ENCODE measurements at places on chromosomes 12 and 14.
A peak's percentile ranks its signal among the peaks of the same experiment; 100 is the strongest.

- DNase-seq: no peak
Observed at GRCh38 chr14:92492258-92492657, 21.3 kb upstream of the RIN3 start.

GRCh38 chr14:54170301-54170700 is 213.7 kb upstream of the BMP4 start:
- DNase-seq: no peak

- DNase-seq: no peak
Observed at GRCh38 chr14:81953419-81953818, 419.8 kb upstream of the SEL1L start.

GRCh38 chr12:22687361-22688076 is 62.5 kb downstream of the ETNK1 start:
- DNase-seq: no peak

- no peak for DNase-seq
Observed at GRCh38 chr14:24789378-24789884, 155.4 kb upstream of the GZMB start.

- no peak for DNase-seq
Observed at GRCh38 chr14:57470909-57471308, 22.7 kb downstream of the CCDC198 start.

DNA sequence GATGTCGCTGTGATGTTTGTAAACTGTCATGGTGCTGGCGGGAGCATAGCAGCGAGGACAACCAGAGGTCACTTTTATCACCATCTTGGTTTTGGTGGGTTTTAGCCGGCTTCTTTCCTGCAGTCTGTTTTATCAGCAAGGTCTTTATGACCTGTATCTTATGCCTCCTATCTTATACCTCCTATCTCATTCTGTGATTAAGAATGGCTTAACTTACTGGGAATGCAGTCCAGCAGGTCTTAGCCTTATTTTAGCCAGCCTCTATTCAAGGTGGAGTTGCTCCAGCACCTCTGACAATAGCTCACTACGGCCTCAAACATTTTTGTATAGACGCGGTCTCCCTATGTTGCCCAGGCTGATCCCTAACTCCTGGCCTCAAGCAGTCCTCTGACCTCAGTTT is 53.7 kb downstream of the B4GALNT3 start:
- no peak for DNase-seq

GRCh38 chr12:53616950-53617349 is 9.2 kb downstream of the ATF7 start:
- no peak for DNase-seq

- DNase-seq: no peak
Observed at GRCh38 chr12:125406131-125406530, 340.9 kb downstream of the AACS start.

DNA sequence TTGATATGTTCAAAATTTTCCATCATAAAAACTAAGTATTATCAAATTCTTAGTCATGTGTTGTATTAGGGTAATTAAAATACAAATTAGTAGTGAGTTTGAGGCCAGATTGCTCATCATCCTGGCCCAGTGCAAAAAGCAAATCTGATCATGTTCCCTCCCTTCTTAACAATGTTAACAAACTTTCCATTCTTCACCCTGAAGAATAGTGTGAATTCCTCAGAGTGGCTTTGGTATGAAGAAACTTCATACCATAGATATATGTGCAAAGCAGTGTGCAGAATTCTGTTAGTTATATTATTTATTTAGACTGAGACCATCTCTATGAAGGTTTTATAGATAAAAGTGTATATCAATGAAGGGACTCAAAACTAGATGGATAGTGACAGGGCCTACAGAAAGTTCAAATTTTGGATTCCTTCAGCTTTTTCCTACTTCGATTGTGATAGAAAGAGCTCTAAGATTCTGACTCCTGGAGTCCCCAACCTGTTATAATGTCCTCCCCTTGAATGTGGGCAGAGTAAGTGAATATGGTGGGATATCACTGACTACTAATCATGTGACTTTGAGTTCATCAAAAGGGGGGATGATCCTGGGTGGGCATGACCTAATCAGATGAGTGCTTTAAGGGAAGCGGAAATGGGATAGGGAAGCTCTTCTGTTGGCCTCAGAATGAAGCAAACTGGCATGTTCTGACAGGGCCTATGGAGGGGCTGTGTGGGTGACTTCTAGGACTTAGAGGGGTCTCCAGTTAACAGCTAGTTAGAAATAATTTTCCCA is 271.4 kb downstream of the BTG1 start:
- DNase-seq: no peak

DNA sequence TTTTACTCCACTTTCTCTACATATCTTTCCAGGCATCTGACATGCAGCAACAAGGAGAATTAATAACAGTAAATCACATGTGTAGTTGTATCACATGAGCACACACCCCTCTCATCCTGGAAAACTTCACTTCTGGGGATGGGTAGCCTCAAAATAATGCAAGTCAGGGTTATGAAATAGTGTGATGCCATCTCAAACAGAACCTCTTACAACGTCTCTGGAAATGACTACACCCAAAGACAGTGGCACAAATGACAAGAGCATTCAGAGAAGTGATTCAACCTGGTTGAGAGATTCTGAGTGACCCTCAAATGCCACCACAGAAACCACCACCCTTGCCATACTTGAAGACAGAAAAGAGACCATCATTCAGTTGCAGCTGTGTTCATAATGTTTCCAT is 2.8 kb downstream of the DIO2 start:
- DNase-seq: no peak

GRCh38 chr12:60568914-60569313 is 973.1 kb downstream of the SLC16A7 start:
- DNase-seq: no peak

- no peak for DNase-seq
Observed at GRCh38 chr14:78725086-78725485, 554.9 kb downstream of the NRXN3 start.

DNA sequence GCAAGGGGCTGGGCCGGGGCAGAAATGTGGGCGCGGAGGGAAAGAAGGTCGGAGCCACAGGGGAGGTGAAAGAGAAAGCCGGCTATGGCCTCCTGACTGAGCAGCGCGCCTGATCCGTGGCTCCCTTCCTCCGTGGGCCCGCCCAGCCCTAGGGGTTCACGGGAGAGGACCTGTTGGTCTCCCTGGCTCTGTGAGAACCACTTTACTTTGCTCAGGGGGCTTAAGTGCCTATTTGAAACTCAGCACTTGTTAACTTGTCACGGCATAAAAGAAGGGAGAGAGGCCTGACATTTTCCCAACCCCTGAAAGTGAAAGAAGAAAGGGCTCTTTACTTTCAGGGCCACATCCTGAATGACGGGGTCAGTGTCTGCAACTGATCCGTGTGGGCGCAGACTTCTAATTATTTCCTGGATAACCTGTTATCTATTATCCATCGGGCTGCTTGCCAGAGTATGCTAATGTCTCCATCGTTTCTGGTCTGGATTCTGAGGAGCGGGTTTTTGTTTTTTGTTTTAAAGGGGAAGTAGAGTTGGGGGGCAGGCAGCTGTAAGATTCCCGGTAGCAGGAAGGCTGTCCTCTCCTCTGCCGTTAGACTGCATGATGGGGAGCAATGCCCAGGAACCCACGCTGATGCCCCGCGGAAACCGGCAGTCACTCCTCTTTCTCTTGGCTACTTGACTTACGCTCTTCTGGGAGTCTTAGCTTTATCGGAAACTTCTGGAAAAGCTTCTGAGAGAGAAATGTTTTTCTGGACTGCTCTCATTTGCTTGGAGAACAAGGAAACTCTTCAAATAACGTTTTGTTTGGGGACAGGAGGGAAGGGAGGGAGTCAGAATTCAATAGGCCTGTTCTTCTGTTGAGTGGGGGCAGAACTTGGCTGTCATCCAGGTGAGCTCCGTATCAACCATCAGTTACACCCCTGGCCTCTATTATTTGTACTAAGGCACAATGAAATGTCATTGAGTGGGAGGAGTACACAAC is 127.7 kb upstream of the MAX start:
- peak; percentile 80 for DNase-seq

- DNase-seq: peak; percentile 88
Observed at GRCh38 chr14:36070031-36070719, 106.3 kb downstream of the PTCSC3 start.

DNA sequence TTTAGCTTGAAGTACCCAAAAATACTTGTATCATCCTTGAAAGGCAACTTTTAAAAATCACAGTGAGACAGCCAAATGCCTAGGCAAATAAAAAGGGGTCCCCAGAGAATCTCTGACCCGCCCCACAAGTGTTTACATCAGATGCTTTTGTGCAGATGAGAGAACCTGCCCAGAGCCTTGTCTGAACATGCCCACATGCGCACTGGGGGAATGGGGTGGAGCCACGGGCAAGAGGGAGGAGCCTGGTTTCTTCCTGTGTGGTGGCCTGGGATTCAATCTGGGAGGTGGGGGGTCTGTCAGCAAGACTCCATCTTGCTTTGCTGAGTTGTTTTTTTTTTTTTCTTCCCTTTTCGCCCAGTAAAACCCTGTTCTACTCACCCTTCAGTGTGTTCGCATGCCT is 381.7 kb upstream of the CCDC196 start:
- DNase-seq: peak; percentile 76

- DNase-seq: no peak
Observed at GRCh38 chr14:96501217-96501739, 904 bp upstream of the PAPOLA start.

GRCh38 chr12:16130343-16130742 is 147.1 kb downstream of the SLC15A5 start:
- DNase-seq: no peak

GRCh38 chr14:89618811-89619551 is 201.9 kb upstream of the FOXN3 start:
- DNase-seq: peak; percentile 46

GRCh38 chr12:28893365-28893764 is 255.7 kb upstream of the FAR2 start:
- DNase-seq: no peak

DNA sequence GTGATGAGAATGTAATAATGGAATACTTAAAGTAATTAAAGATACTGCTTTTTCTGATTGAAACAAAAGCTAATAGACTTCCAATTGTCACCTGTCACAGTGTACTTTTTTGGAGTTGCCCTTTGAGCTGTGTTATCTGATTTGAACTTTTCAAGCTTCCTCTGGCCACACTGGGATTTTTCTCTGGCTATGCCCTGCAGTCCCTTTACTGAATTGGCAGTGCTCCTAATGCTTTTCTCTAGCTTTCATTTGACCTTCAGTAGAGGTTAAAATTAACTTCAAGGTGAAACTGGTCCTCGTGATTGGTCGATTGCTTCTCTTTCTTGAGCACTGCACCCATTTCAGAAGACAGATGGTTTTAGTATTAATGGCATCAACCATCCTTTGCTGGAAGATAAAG is 89.2 kb downstream of the CRADD start:
- no peak for DNase-seq

DNA sequence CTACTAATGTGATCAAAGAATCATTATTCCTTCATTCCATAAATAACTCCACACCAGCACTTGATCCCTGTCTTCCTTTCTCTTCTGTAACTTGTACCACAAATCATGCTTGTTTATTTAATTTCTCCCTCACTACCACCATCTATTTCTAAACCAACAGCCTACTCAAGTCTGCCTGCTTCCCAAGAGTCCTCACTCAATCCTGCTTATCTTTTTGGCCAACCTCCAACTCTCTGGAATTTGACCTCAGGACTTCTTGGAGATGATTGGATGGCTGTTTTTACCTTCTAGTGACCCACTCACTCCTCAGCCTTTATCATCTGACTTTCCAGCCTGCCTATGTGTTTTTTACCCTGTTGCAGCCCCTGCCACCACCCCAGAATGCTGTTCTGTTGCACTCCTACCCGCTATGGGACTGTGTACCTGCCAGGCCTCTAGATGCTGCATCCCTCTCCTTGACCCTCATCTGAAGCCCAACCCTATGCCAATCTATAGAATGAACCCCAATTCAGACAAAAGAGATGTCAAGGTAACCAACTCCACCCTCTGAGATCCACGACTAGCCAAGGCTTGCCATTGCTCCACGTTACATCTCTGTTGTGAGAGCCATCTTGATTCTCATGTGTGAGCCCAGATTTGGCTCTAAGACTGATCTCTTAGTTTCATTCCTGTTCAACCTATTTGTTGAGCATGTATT is 150.2 kb upstream of the PLEKHG7 start:
- DNase-seq: no peak

- no peak for DNase-seq
Observed at GRCh38 chr12:122835750-122836026, 431 bp downstream of the HIP1R start.

GRCh38 chr12:59067083-59067482 is 146.8 kb upstream of the LRIG3 start:
- DNase-seq: no peak

DNA sequence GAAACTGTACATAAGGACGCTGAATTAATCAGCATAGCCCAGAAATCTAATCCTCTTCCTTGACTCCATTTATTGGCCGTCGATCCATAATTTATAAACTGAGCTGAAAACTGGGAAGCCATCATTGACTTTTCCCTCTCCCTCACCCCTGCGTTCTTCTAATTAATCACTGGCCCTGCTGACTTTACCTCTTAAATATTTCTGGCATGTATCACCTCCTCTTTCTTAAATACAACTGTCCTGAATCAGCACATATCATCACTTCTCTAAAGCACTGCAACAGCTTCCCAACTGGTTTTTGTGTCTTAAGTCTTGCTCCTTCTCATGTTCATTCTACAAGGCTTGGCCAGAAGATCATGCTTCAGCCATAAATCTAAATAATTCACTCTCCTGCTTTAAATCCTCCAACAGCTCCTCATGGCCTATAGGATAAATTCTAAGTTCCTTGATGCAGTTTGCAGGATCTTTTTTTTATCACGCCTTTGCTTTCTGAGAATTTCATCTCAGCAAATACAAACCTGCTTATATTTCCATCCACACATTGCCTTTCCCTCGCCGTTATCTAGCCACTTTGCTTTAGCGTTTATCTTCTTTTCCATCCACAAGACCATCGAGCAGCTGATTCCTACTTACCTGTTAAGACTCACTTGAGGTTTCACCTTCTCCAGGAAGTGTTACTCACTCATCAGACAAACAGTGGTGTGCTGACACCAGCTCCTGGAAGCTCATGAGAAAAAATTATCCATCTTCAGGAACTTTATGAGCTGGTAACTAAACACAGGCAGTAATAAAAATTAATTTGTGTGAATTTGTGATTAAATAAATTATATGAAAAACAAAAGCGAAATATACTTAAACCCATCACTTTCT is 295.6 kb upstream of the FLRT2 start:
- DNase-seq: no peak

GRCh38 chr12:113333877-113334785 is 778 bp downstream of the SLC8B1 start:
- DNase-seq: no peak

GRCh38 chr12:102833687-102834441 is 83.2 kb downstream of the PAH start:
- no peak for DNase-seq
